ENCODE measurements at places on chromosomes 7 and 10. TPM values are rescaled to one million over a fixed set of nuclear protein-coding genes. Genes with fewer than 3 reads are reported as not detected.
A peak's percentile ranks its signal among the peaks of the same experiment; 100 is the strongest.

GRCh38 chr7:113143486-113144257, 25.3 kb upstream of the SMIM30 start:
- no peak for DNase-seq

DNA sequence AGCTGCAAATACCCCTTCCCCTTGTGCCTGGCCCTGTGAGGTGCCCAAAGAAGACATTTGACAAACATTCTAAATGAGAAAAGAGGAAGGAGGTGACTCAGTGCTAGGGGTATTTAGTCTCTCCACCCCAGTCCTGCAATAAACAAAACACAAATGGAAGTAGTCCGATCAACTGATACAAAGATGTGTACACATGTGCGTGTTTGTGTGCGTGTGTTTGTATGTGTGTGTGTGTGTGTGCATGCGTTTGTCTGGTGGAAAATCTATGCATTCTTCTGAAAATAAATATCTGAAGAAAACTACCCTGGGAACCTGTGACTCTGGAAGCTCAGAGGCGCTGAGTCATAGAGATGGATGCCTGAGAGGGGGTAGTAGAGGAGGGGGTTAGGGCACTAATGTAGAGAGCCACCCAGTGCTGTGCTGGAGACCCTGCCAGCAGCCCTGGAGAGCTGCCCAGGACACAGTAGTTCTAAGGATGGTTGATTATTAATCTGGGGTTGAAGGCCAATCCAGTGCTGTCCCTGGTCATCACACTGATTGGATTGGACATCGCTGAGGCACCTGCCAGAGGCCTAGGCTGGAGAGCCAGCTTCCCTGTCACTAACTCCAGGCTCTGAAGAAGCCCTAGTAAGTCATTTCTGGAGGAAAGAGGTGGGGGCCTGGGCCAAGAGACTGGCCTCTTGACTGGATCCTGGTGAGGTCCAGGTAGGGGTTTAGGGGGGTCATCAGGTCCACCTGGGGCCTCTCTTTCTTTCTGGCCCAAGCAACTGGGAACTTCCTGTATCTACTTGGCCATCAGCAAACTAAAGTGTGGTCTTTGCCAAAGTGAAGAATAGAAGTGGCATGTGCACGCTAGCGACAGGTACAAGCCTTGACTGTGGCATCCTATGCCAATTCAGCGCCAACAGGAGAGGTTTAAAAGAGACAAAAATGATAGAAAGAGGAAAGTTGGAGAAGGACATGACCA, 18.5 kb downstream of the SFTPA1 start:
- DNase-seq, result no peak

Gene ADAMTS14
- 0.90 TPM for polyA plus RNA-seq

GRCh38 chr7:4185721-4186512, 496.2 kb upstream of the FOXK1 start:
- no peak for DNase-seq

DNA sequence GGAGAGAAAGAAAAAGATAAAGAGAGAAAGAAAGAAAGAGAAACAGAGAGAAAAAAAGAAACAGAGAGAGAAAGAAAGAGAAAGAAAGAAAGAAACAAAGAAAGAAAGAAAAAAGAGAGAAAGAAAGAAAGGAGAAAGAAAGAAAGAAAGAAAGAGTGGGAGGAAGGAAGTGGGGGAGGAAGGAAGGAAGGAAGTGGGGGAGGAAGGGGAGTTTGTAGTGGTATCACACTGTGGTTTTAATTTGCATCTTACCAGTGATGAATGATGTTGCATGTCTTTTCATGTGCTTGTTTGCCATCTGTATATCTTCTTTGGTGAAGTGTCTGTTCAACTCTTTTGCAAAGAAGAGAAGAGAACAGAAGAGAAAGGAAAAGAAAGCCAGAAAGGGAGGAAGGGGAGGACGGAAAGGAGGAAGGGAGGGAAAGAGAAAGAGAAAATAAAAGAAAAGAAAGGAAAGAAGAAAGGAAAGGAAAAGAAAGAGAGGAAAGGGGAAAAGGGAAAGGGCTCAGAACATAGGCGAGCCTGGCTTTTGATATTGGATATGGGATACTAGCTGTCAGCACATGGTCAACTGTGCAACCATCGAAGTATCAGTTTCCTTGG, 79.2 kb upstream of the FRMD4A start:
- DNase-seq, result no peak

DNA sequence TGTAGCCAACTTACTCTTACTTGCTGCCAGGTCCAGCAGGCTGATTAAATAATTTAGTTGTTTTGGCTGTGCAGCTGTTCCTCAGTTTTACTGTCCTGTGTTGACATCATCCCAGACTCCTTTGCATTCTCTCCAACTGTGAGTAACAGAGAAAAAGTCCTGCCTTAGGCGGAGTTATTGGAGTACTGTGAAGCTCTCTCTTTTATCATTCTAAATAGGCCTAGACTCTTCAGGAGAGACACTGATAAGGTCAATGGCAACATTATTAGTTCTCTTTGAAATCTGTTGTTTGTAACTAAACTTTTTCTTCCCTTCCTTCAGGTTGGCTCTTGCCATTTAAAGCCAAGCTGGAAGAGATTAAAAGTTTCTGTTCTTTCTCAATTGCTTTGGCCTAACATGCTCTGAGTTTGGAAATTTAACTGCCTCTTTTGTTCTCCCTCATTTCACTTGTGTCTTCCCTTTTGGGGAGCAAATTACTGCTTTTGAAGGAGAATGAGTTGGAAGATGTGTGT, 215.7 kb upstream of the CSTF2T start:
- no peak for DNase-seq

DNA sequence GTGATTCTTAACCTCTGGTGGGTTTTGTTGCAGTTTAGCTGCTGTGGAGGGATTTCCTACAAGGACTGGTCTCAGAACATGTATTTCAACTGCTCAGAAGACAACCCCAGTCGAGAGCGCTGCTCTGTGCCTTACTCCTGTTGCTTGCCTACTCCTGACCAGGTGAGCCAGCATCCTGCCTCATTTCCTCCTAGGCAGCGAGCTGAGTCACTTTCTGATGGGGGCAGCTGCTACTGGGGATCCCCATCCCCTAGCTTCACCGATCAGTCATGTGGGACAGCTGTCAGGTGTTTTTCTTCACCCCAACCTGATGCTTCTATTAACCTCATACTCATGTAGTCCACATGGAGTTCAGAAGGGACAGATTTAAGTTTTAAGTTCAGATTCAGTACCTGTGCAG, 21.7 kb upstream of the SMO start:
- DNase-seq, result no peak

Gene OR2A42
- polyA plus RNA-seq, result not detected

GRCh38 chr10:12564173-12564572, 214.8 kb downstream of the CAMK1D start:
- DNase-seq, result no peak

Gene CYP2C19
- not detected for polyA plus RNA-seq

Gene BHLHA15
- not detected for polyA plus RNA-seq

- no peak for DNase-seq
Observed at GRCh38 chr10:14409247-14409646, 78.5 kb upstream of the FRMD4A start.

DNA sequence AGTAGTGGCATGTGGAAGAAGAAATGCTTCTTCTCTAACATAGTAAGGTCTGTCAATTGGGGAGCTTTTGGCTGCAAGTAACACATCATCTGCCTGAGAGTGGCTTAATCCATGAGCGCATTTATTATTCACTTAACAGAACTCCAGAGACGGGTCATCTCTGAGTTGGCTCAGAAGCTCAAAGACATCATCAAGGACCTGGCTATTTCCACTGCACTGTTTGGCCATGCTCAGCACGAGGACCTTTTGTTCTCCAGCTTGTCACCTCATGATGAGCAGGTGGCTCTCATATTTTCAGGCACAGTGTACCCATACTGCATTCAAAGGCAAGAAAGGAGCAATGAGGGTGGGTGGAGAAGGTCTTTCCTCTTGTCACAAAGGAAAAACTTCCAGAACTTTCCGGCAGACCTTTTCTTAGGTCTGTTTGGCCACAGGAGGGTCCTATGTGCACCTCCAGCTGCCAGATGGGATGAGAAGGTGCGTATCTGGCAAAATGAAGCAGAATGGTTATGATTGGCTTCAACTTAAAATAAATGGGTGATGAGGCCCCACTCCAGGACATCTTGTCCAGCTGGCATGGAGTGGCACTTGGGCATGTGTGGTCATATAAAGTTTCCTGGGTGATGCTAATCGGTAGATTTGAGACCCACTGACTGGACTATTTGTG, 55.6 kb upstream of the SHH start:
- DNase-seq, result peak; percentile 4

DNA sequence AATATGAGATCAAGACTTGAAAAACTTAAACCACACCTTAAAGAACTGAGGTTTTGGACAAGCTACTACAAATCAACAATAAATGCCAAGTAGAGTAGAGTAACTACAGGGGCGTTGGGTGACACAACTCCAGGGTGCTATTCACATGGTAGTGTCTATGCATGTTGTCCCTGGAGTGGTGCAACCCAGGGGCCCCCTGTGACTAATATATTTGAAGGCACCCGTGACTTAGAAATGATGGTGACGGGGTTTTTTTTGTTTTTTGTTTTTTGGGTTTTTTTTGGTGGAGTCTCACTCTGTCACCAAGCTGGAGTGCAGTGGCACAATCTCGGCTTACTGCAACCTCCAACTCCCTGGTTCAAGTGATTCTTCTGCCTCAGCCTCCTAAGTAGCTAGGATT, 106.9 kb downstream of the FAM107B start:
- no peak for DNase-seq

DNA sequence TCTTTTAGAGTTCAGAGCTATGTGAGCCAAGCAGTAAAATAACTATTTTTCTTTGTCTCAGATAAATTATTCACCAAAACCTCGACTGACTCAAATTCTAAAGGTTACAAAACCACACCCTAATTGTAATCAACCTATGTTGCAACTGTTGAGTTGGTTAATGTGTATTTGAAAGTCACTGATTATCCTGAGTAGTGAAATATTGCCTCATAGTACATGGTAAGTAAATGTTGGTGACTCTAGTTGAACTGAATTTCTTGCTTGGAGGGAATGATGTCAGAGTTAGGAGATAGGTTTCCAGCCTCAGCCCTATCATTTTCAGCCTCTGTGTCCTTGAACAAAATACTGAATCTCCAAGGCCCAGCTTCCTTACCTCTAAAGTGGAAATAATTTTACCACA, 3.0 kb upstream of the CYP2C18 start:
- no peak for DNase-seq

Gene STAG3
- 281 TPM for polyA plus RNA-seq

DNA sequence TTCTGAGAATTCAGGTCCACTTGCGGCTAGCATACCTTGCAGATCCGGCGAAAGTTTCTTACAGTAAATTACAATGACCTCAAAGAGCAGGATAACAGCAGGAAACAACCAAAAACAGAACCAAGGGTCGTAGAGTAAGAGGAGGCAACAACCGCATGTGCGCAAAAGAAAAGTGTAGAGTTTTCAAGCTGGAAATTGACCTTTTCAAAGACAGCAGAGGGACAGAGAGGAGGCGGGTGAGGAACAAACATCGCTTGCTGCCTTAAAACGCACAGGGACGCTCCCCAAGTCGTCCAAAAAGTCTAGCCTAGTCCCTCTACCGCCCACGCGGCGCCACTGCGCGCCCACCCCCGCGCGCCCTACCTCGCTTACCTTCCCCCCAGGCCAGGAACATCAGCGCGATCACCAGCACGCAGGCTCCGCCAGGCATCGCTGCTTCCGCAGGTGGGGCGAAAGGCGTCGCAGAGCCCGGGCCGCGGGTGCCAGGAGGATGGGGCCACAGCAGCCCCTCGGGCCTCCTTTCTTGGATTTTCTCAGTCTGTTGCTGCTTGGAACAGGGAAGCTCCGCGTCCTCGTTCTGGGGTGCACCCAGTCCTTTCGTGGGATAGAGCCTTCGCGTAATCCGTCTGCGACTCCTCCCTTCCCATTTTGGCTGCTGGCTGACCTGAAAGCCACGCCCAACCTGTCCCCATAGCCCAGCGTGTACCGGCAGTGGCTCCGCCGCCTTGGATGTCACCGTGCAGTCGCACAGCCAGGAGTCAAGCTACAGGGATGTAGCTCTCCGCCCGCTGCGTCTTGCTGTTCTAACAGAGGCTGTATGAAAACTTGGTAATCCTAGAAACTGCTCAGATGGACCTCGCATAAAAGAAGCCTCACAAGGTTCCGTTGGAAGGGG, at the start of gene VWDE:
VWDE (minus strand) TSS at position 579 of the 895 bp plus-strand sequence; CDS start at position 430, 149 bp downstream.
- peak; percentile 52 for DNase-seq

- DNase-seq, result no peak
Observed at GRCh38 chr10:129079705-129080104, 387.3 kb upstream of the MGMT start.

DNA sequence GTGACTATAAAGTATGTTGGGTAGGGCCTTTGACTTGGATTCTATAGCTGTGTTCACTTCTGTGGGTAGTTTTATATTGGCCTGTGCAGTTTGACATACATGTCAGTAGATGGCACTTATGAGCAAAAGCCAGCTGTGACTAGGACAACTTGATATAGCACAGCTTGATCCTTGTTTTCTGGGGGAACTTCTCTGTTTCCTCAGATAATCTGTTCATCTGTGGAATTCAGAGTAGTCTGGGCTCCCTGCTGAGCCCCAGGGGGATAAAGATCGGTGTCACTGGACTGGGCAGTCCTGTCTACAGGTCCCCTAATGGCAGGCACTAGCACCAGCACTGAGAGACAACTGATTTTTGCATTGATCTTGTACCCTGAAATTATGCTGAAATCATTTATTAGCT, 25.4 kb downstream of the CYP2C9 start:
- peak; percentile 13 for DNase-seq

- DNase-seq, result no peak
Observed at GRCh38 chr7:84245835-84246234, 51.2 kb upstream of the SEMA3A start.

All from testis (tissue), 5 donors.